NCI-H1105 (cell line): ENCODE measurements at places on chromosomes 12 and 14.

DNA sequence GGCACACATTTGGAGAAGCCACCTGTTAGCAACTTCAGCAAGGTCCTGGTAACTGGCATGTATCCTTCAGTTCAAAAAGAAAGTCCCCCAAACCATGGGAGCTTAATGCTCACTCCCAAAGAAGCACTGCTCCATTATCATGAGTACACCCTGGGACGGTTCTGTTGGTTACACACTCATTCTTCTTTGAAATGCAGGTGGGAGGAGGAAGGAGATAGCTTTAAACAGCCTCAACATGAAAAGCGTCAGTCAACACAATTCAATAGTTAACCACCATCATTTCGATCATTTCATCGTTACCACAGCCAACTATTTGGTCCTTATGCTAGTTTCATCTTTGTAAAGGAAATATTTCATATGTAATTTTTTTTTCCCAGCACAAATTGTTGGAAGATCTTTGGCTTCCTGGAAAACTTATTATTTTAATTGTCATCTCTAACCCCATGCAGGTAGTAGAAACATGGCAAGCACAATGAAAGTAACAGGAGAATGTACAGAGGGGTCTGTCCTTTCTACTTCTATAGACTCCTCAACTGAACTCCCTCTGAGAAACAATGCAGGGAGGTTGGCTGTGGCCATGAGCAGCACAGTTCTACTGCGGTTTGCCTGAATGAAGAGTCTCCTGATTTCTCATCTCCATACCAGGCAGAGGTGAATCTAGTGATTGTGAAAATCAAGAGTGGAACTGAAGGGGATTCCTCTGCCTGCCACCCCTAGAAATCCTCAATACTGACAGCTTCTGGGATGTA lies 196.4 kb upstream of the FOXN3 start:
- no peak for DNase-seq

DNA sequence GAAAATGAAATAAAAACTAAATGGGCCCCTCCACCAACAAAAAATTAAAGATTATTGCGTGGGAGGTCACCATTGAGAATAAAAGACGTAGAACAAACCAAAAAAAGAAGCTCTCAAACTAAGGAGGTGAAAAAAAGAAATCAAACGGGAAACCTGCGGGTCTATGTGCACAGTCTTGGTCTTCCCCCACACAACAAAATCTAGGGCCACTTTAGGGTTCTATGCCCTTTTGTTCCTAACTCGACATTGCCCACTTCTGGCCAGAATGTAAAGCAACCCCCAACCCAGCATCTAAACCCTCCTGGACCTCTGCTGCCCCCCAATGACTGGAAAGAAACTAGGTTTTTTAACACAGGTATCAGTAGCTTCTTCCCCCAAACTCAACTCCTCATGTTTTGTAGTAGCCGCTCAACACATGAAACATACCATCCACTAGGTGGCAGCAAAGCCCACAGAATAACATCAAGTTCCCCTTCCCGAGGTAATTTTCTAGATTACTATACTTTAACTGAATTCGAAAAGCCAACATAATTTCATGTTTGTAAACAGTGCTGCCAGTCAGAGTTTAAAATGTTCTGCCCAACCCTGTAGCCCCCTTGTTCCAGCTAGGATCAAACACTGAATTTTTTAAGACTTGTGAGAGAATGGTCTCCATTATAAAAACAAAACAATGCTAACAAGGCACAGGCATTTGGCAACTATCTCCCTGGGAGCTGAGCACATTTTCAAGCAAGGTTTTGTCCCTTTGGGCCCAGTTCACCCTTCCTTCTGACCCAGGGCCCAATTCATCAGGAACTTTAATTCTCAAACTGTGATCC lies 18.7 kb downstream of the DAD1 start:
- peak; percentile 61 for DNase-seq

DNA sequence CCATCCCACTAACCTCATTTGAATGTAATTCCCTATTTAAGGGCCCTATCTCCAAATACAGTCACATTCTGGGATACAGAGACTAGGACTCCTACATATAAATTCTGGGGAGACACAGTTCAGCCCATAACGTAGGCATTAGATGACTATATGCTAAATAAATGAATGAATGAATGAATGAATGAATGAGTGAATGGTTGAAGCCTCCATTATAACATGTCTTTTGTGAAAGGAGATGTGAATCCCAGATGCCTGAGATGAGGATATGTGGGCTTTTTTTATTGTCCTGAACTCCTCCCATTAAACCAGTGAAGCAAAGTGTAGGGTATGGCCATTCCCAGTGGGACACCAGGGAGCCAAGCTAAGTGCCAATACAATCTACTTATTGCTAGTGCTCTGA lies 20.5 kb upstream of the TMEM233 start:
- no peak for DNase-seq

DNA sequence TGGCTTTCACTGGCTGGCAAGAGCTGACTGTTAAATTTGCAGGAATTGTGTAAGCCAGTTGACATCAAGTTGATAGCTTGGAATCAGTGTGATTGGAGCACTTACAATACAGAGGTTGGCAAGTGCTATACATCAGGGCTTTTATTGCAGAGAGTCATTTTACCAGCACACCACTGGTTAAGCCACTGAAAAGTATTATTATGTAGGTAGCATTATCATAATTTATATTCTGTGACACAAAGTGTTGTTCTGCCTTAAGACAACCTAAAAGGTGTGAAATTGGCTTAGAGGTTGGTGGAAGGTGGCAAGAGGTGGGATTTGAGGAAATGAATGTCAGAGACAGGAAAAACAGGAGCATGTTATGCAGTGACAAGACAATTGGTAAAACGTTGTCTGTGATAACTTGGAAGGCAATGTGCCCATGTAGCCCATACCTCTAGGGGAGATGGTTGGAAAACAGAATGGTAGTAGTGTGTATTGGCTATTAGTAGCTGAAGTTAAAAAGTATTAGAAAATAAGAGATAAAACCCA lies 172.9 kb upstream of the PRICKLE1 start:
- DNase-seq: no peak

GRCh38 chr12:105920161-105920684 lies 218.5 kb downstream of the NUAK1 start:
- peak; percentile 73 for DNase-seq

- DNase-seq: no peak
Observed at GRCh38 chr14:91302391-91302790, 57.9 kb upstream of the GPR68 start.
